Dermis microvascular lymphatic vessel endothelial cell (primary cell): ENCODE measurements at places on chromosomes 6 and 20.
A peak's percentile ranks its signal among the peaks of the same experiment; 100 is the strongest.

DNA sequence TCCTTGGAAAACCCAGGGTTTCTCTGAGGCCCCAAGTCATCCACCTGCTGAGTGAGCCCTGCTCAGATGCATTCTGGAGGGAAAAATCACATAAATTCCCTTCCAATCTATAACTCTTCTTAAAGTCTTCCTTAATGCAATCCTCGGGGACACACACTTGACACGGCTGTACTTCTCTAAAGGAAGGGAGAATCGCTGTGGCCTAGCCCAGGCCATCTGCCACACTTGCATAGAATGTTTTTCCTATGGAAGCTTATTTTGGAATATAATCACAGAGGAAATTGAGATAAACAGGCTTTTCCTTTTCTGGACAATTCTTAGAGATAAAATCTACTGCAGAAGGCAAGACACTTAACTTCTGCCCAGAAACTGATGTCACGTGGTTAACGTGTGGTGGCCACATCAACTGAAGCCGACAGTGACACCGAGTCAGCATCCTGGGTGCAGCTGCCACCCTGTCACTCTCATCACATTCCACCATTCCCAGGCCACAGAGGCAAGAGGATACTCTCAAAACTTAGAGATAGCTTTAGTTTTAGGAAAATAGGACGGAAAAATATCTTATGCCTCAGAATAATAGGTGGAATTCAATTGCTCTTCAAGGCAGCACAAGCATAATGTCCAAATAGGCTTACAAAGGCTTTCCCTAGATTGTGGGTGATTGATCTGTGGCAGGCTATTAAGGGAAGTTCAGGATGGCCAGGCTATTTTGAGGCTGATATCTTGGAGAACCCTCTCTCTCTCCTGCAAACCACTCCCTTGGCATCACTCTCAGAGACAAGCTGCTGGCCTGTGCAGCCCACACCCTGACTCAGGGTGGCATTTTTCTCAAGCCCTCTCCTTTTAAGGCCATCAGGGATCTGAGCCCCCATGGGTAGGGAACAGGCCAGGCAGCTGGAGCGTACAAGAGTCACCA is 29.6 kb downstream of the PSMB1 start:
- DNase-seq: no peak

DNA sequence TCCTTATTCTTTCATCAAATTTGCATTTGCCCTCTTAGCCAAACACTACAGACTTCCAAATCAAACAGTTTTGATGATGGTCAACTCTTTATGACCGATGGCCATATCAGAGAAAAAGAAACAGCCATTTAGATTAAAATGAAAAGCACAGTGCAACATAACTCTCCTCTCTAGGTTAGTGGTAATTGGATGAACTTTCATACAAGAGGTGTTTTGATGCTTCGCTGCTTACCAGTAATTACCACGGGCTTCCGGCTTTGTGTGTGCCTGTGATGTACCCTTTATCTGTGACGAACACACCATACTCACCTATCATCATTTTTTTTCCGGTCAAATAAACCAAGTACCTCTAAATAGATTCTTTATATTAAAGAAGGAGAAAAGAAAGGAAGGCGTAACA is 181.8 kb downstream of the FOXA2 start:
- no peak for DNase-seq

DNA sequence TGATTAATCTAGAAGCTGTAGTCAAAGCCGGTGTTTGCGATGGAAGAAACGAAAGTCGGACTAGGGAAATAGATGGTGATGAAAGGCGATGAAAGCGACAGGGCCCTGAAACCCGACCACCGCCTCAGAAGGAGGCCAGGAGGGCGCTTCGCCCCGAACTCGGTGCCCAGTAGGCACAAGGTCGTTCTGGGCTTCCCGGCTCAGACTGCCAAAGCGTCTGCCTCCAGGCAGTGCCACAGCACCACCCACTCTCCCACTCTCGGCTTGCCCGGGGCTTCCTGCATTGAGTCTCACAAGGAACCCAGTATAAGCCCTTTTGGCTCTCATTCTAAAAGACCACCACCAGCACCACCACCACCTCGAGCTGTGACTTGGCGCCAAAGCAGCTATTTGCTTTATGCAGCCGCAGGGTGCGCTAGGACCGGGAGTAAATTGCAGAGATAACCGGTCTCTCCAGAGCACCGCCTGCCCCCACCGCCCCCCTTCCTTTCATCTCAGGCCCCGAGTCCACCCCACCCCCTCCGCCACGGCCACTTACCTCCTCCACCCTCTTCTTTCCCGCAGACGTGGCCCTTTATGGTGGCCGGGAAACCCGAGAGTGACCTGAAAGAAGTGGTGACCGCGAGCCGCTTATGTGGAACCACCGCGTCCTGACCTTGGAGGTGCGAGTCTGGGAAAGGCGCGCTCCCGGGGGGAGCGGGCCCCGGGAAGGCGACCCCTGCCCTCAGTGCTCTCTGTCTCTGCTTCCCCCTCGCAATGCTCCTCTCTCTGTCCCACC is 2.4 kb downstream of the TCF21 start:
- peak; percentile 9 for DNase-seq

GRCh38 chr20:15900443-15900842 is 672.8 kb downstream of the KIF16B start:
- no peak for DNase-seq
